ENCODE measurements at places on chromosomes 3 and 15.

DNA sequence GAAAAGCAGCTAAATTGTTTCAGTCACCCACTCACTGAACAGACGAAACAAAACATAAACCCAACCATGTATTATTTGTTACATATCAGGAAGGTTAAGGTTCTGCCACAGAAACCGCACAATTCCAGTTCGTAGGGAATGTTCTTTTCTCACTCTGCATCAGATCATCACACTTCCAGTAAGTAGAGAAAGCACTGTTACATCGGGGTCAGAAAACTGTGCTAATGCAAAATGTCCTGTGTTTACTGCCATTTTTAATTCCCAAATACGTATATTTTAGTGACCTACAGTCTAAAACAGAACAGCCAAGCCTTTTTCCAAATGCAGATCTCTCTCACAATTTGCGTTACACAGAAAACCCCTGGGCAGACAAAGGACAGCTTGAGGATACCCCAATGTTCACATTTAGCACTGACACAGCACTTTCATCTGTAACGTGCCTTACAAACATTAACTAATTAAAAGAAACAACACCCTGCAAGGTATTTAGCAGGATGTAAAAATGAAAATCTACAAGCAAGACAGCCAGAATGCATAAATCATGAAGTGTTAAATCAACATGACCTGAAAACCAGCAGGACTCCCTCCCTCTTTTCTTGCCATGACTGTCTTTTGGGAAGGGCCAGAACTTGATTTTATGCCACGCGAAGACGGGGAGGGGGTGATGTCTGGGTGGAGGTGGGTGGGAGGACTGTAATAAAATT, 34.8 kb upstream of the SKIL start:
- DNase-seq, result no peak

GRCh38 chr3:99810403-99810802, 7.3 kb upstream of the CMSS1 start:
- DNase-seq, result no peak

DNA sequence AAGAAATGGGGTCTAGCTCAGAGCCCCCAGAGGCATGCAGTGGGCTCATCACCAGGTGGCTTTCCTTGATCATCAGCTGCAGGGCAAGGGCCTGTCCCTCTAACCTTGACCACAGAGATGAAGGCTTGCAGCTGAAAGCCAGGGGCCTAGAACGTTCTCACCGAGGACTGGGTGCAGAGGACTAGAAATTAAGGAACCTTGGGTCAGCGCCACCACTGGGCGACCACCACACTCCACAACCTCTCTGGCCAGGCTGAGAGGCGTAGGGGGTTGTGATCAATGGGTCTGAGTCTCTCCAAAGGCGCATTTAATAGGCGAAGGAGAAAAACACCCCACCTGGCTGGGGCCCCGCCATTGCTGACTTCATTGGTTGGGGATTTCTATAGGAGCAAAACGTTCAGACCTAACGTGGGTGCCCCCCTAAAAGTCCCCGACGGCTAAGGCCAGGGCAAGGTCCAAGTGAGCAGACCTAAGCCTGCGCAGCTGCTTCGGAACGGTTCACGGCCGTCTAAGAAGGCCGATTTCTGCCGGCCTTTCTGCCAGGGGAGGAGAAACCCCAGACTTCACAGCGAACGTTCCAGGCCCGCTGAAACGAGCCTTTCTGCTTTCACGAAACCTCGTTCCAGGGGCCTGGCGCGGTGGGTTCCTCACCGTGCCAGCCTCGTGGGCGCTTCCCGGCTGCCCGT, 915 bp downstream of the BCL2L10 start:
- no peak for DNase-seq

GRCh38 chr15:52727815-52728214, 48.6 kb upstream of the ATOSA start:
- no peak for DNase-seq

- DNase-seq, result no peak
Measured at GRCh38 chr3:128788268-128788869, 62.4 kb downstream of the RAB7A start.

DNA sequence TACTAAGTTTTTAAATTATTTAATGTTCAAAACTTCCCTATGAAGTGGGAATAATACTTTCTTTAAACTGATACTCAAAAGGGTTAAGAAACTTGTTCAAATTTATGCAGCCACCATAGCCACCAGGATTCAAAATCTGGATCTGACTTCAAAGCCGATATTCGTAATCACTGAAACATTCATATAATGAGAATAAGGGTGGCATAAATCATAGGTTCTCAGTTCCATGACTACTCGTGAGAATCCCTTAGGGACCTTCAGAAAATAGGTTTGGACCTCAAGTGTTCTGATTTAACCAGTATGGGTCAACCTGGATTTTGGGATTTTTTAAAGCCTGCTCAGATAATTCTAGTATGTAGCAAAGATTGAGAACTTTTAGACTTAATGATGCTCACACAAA, 160.6 kb downstream of the RBMS3 start:
- DNase-seq, result no peak

- DNase-seq, result no peak
Measured at GRCh38 chr3:185279587-185280138, 25.8 kb upstream of the EHHADH start.

DNA sequence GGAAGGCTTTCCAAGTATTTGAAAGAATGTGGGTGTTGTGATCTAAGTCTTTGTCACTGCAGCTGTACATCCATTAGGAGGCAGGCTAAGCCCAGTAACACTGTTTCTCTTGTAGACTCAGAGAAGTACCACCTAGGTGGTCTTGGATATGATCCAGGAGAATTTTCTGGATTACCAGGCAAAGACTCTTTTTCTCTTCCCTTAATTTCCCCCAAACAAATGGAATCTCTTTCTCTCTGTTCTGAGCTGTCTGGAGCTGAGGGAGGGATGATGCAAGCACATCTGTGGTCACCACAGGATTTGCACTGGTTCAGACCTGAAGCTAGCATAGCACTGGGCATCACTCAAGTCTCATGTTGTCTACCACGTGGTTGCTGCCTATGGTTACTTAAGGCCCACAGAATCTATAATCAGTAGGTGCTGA, 227.6 kb downstream of the NECTIN3 start:
- no peak for DNase-seq

DNA sequence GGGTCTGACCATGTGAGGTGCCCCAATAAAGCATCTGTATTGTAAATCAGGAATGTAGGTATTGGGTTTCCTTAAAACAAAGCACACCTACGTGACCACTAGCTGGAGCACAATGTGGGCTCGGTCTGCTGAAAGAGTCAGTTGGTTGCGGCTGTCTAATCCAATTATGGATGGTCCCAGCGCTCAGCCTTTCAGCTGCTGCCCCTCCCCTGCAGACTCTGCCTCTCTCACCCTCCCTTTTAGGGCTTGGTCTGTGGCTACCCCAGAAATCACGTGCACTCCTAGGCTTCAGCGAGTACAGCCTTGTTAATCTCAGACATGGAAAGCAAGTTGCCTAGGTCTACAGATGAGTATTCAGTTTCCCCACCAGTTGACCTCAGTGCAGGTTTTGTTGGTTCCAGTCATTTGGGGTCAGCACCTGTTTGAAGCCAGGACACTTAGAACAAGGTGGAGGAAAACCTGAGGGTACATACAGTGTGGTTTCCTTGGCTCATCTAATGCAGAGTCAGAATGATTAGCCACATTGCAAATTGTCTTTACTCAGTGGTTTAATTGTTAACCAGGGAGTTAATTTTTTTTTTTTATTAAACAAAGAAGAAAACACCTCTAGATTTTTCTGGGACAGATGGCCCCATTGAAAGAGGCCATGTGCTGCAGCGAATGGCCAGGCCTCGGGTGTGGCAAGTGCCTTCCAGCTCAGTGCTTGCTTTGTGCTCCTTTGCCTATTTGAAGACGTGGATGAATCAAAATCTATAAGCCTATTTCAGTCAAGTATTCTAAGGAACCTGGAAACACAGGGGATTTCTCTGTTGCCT, 137.7 kb downstream of the IGF1R start:
- DNase-seq, result no peak

All from germinal center (tissue), 1 donor.